ENCODE measurements at places on chromosomes 1 and 21.

GRCh38 chr1:244964112-244964971, 100.0 kb upstream of the HNRNPU start:
- DNase-seq: peak; percentile 70

DNA sequence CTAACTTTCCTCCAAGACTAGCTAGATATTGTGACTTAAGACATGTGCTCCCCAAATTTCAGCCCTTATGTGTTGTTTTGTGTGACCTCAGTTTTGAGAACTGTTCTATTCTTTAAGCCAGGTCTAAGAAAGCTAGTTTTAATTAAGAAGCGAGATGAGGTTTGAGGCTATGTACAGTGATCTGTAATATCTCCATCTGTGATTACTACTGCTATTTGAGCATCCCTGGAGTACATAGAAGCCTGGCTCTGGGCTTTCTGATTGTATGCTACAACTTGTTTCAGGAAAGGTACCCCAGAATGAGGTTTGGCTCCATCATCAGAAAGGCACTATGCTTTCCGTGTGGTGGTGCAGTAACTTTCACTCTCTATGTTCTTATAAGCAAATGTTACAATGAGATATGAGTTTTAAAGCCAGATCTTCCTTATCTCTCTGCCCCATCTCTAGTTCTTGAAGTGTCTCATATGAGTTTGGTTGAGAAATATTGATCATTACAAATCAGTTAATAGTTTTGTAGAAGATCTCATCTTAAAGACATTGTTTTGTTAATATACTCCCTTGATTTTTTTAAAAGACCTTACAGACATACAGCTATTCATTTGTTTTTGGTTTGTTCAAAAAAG, 605 bp downstream of the RGS4 start:
- no peak for DNase-seq

- no peak for DNase-seq
Measured at GRCh38 chr1:12053752-12054548, 9.2 kb upstream of the TNFRSF8 start.

GRCh38 chr1:117609471-117609911, 3.6 kb downstream of the TENT5C start:
- no peak for DNase-seq

- peak; percentile 55 for DNase-seq
Measured at GRCh38 chr1:53197291-53198200, 922 bp downstream of the CPT2 start.

DNA sequence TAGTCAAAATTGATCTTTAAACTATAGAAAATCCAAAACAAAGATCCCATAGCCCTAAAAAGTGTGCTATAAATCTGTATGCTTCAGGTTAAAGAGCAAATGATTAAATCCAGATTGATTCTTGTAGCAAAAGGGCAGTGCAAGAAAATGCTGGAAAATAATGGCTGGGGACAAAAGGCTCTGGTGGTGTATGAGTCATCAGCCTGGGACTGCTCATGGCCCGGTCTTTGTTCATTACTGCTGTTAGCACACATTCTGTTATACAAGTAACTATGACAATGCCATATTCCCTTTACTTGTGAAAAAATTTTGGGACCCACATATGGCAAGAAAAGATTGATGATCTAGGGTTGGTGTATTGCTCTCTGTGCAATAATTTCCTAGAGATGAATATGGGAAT, 89.1 kb downstream of the RWDD3 start:
- DNase-seq: peak; percentile 46

DNA sequence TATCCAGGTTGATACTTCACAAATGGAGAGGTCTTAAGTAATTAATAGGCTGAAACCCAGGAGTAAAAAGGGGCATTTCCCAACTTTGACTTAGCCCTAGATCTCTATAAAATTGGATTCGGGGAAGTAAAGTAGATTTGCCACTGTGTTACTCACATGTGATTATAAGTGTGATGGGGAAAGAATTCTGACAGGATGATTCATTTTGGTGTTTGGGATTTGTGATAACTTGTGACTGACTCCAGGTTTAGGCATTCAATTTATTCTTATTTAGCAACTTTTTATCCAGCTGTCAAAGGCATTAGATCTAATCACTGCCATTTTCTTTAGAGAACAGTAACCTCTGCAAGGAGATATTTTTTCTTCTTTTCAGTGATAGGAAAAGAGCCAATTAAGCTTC, 175.5 kb downstream of the ASTN1 start:
- no peak for DNase-seq

DNA sequence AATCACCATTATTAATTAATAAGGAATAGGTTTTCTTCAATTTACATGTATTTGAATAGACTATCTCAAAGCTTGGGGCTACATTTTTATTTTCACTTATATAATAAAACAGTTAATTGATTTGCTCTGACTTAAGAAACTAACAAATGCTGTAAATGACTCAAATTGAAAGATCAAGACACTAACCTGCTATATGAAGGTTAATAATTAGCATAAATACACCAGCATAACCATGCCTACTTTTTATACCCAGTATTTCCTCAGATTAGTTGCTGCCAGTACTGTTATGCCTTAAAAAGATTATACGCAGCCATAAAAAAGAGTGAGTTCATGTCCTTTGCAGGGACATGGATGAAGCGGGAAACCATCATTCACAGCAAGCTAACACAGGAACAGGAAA, 1545.1 kb downstream of the AMY1C start:
- DNase-seq: no peak

- DNase-seq: no peak
Measured at GRCh38 chr1:223631956-223632355, 33.5 kb downstream of the CAPN8 start.

DNA sequence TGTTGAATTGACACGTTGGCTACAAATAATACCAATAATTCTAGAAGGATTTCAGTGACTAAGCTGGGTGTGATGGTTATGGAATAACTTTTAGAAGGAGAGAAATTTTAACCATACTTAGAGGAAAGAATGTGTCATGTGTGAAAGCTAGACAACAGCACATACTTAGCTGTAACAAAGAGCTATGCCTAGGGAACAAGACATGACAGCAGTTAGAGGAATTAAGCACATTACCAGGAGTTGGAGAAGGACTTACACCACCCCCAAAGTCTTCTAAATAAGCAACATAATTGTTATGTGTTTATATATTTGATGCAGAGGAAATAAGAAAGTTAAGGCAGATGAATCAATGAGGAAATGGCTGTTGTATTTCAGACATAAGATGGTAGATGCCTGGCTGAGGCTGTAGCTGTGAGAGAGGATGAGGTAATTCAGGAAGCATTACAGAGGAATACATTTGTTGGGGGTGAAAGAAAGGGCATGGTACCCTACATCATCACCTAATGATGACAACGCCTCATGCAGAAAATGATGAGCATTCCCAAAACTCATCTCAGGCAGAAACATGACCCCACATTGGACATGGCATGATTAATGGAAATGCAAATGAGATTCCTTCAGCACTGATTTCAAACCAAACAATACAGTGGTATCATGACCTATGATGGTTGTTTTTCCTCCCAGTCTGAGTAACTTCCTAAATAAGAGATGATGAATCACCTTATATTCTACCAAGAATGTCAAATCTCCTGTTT, 211.5 kb downstream of the LHX8 start:
- no peak for DNase-seq

DNA sequence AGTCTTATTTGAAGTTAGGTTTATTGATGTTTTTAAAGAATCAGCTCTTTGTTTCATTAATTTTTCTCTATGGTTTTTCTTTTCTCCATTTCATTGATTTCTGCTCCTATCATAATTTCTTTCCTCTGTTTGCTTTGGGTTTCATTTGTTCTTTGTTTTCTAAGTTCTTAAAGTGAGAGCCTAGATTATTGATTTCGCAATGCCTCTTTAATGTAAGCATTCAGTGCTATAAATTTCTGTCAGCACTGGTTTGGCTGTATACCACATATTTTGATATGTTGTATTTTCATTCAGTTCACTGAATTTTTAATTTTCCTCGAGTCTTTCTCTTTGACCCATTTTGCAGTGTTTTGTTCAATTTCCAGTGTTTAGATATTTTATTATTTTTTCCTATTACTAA, 68.7 kb downstream of the DNAH14 start:
- no peak for DNase-seq

DNA sequence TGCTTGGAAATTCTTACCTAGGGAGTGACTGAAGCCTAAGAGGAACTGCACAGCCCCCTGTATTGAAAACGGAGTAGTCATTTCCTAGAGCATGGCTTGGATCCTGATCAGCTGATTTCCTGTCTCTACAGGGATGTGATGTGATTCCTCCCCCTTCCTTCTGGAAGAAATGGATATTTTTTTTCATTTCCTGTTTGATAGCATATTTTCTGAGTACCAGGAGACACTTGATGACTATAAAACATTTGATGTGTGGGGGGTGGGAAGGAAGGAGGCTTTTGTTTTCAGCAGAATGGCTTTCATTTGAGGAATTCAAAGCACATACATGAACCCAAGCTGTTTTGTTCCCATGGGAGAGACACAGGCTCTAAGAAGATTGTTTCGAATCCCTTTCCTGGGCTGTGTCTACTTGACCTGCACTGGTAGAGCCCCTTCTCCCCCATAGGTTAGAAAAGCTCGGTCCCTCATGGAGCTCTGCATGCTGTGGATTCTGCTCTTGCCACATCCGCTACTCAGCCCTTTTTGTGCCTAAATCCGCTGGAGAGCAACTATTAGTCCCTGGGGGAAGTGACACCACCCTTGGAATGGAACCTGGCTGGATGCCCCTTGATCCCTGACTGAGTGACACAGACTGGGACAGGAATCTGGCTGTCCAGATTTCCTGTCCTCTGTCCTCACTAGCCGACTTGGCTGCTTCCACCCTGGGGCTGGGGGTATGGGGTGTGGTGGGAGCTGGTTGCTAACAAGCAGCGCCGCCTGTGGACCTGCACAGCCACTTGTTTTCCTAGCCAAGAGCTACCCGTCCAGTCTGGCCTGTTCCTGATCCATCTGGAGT, 71.8 kb upstream of the MACF1 start:
- peak; percentile 82 for DNase-seq

DNA sequence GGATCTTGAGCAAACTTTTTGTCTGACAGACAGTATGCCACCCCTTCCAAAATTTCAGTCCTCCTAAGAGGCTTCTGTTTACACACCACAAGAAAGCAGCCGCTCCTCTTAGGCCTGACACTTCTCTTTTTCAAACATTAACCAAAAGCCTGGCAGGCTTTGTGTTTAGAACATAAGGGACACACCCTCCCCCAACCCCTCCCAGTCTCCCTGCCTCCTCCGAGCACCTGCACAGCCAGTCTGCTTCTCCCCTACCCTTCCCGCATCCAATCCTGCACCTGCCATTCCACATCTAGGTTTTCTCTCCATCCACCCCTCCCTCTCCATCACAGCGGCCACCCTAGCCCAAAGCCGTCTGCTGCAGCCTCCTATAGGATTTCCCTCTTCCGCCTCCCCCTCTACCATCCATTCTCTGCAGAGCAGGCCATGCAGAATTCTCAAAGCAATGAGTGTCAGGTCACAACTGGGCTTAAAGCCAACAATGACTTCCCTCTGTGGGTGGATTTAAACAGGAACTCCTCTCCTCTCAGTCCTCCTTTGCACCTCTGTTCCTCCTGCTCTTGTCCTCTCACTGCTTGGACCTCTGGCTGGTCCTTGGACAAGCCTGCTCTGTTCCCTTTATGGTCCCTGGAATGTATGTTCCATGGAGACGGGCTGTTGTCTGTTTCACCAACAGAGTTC, 478.2 kb downstream of the NPHP4 start:
- DNase-seq: peak; percentile 51

GRCh38 chr1:116738673-116739370, 15.4 kb upstream of the CD2 start:
- no peak for DNase-seq

GRCh38 chr1:60510162-60510561, 436.6 kb upstream of the C1orf87 start:
- DNase-seq: no peak

Data from stomach (tissue), 19 donors.